ENCODE measurements at places on chromosomes 2 and 18.

DNA sequence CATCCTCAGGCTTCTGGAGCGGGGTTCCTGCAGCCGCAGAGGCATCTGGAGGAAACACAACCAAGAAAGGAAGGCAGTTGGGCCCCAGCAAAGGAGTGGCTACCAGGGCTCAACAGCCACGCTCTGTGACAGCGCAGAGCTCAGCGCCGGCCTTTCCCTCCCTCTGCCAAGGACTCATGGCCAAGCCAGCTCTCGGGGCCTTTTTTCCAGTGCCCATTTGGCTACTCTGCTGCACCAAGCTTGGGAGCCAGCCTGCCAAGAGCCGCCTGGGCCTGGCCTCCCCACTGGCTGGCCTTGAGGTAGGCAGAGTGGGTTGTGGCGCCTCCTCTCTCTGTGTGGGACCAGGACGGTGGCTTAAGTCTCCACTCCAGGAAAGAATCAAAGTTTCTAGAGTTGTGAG is 7.2 kb upstream of the CCDC74A start:
- DNase-seq = no peak

- no peak for DNase-seq
Observed at GRCh38 chr2:185335879-185336278, 402.7 kb upstream of the FSIP2 start.

DNA sequence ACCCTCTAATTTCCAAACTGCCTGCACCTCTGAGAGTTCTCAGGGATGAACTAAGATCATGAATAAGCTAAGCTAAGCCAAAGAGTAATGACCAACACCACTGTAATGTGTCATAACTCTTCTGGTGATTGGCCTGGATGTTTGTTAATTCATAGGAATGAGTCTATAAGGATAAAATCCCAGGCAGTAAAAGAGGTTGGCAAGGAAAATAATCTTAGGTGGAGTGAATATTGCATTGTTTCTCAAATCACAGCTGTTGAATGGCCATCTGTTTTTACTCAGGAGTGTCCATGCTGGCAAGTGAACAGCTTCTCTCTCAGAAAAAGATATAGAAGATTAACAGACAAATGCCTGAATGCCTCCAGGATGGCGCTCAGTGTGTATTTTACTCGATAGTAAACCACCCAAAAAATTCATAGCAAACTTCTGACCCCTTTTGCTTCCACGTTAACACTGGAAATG is 60.8 kb upstream of the GLS start:
- DNase-seq = no peak

GRCh38 chr2:65495251-65495877 is 63.0 kb upstream of the SPRED2 start:
- DNase-seq = no peak

DNA sequence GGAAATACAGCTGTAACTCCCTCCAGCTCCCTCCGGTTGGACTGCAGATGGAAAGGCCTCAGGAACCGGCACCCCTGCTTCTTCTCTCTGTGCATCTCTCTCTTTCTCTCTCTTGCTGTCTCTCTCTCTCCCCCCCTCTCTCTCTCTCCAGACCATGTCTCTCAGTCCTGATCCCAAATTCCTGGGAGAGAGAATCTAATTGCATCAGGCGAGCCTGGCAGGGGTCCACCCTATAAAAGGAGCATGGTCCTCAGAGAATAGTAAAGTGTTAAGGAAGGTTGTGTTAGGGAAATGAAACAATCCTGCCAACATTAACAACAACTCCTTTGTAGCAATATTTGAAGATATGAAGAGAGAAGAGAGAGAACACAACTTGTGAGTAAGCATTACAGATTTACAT is 36.7 kb downstream of the VIT start:
- no peak for DNase-seq

DNA sequence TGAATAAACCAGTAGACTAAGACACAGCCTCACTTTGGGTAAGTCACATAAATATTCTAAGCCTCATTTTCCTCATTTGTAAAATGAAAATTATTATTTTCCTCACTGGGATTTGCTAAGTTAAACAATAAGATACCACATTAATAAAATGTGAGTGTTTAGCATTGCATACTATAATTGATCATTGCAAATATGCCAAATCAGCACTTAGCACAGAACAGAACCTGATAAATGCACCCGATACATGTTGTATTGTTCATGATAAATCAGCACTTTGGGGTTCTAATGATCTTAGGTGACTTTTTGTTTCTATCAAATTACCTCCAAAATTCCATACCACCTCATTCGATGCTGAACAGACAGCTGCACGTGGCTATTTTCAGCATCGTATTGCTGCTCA is 50.2 kb upstream of the RAPGEF4 start:
- DNase-seq = no peak

- DNase-seq = peak; percentile 54
Observed at GRCh38 chr18:49206717-49207116, 253.7 kb downstream of the DYM start.

- DNase-seq = peak; percentile 97
Observed at GRCh38 chr2:217650716-217651360, 352.0 kb downstream of the TNS1 start.

GRCh38 chr2:26529406-26530239 is 51.7 kb upstream of the OTOF start:
- no peak for DNase-seq

- no peak for DNase-seq
Observed at GRCh38 chr18:63445037-63445436, 22.8 kb upstream of the VPS4B start.

GRCh38 chr18:58291131-58291530 is 247.1 kb downstream of the NEDD4L start:
- no peak for DNase-seq
